Spinal cord (tissue), 10 donors: ENCODE measurements at places on chromosomes 3 and 15. TPM values are rescaled to one million over a fixed set of nuclear protein-coding genes. Genes with fewer than 3 reads are reported as not detected.

DNA sequence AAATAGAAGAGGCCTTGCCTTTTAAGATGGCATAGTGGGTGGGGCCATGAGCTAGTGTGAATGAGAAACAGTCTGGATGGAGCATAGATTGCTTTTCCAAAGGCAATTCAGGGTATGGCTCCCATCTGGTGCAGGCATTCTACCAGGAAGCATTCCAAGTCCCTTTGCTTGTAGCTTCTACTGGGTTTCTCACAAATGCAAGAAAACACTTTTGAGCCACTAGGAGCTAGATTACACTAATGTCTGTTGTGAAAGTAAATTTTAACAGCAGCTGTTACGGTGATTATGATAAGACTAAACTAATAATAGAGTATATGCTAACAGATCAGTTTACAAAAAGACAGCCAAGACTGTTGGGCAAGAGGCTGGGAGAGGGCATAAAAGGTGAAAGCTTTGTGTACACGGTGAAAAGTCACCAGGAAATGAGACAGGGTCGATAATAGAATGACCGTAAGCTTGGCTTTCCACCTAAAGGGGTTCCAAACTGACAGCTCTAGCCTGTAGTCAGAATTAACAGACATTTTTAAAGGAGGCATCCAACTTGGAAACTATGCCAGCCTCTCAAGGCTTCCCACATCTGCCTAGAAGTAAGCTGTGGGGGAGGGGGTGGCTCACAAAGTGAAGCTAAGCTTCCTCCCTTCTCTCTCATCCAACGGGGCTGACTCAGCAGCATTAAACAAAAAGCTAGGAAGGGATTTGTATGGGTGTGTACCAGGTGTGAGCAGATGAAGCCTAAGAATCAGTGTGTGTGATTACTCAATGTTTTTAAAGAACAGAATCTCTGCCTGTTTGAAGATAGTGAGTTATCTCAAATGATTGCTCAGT lies 61.1 kb upstream of the GPD1L start:
- peak; percentile 73 for DNase-seq

Gene RHO
- total RNA-seq, result not detected

- peak; percentile 40 for DNase-seq
Observed at GRCh38 chr3:147415874-147416273, 6.7 kb downstream of the ZIC1 start.

- peak; percentile 4 for DNase-seq
Observed at GRCh38 chr3:100228247-100228646, 32.5 kb upstream of the TBC1D23 start.

Gene GOLGA8J
- 0.40 TPM for total RNA-seq

Gene MESP2
- total RNA-seq, result not detected

Gene CLSTN2
- 20.7 TPM for total RNA-seq

DNA sequence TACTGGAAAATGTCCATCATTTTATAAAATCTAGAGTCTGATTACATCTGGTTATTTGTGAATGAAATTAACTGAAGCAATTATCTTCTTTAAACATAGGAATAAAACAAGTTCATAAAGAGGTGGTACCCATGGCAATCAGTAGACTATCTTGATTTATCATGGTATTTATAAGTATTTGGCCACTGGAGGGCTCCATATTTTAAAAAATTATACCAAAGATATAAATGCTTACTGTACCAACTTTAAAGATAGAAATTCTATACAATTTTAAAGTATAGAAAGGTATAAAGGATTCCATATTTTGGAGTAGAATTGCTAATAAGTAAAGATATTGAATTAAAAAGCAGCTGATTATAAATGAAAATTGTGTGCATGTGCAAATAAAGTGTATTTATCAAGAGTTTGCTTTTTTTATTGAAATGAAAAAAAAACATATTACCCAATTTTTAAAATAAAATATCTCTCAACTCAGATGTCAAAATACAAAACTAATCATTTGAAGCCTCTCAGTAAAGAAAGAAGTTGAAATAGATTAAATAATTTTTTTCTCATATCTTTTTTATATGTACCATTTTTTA lies 105.3 kb downstream of the BBX start:
- no peak for DNase-seq

DNA sequence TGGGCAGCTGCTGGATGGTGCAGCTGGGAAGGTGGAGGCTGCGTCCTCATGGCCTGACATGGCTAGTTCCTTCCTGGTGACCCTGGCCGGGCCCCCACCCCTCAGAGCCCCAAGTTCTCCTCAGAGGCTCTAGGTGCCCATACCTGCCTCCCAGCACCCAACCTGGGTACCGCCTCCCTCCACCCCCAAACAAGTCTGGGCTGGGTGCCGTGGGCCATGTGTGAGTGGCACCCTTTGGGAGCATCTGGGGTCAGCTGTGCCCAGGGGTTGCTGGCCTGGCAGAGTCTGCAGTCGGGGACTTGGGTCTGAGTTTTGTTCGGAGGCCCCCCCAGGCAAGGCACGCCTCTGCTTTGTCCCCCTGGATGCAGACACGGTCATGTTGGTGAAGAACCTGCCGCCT lies 10.5 kb downstream of the PLXNA1 start:
- no peak for DNase-seq

Gene CYP19A1
- 1.4 TPM for total RNA-seq

DNA sequence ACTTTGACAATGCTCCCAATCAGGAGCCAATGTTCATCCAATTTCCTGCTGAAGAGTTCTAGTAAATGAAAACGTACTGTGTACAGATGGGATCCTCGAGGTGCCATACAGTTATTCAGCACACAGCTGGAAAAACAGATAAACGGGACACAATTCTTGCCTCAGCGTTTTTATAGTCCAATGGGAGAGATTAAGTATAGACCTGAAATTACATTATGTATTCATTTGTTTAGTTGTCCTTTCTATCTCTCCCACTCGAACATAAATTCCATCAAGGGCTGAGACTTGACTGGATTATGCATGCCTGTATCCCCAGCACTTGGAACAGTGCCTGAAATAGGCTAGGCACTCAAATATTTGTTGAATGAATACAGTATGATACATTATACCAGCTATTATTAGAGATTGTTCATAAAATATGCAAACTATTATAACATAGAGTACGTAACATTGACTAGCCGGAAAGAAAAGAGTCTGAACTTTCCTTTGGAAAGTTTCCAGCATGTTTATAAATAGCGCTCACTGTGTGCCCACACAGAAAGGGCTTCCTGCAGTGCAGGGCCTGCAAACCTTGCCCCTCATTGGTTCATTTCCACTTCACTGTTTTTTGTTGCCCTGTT lies 27.4 kb upstream of the SNTN start:
- peak; percentile 63 for DNase-seq
